ENCODE measurements at places on chromosomes 6 and 20.

DNA sequence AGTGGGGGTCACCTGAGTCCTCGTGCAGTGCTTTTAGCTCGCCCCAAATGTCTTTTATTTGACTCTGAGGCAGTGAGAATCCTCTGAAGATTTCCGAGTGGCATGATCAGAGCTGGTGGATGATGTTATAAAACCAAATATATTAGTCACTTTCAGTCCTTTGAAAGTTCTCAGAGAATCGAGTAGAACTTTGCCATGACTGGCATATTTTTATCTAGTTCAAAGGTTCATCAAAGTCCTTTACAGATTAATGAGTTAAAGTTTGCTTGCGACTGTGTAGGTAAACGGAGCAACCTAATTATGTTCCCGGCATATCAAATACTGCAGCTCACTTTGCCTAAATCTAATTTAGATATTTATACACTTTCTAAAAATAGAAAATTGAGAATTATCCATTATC is 498.5 kb upstream of the NOX3 start:
- no peak for ATAC-seq

GRCh38 chr6:83071023-83071422 is 3.6 kb downstream of the DOP1A start:
- ATAC-seq, result no peak

DNA sequence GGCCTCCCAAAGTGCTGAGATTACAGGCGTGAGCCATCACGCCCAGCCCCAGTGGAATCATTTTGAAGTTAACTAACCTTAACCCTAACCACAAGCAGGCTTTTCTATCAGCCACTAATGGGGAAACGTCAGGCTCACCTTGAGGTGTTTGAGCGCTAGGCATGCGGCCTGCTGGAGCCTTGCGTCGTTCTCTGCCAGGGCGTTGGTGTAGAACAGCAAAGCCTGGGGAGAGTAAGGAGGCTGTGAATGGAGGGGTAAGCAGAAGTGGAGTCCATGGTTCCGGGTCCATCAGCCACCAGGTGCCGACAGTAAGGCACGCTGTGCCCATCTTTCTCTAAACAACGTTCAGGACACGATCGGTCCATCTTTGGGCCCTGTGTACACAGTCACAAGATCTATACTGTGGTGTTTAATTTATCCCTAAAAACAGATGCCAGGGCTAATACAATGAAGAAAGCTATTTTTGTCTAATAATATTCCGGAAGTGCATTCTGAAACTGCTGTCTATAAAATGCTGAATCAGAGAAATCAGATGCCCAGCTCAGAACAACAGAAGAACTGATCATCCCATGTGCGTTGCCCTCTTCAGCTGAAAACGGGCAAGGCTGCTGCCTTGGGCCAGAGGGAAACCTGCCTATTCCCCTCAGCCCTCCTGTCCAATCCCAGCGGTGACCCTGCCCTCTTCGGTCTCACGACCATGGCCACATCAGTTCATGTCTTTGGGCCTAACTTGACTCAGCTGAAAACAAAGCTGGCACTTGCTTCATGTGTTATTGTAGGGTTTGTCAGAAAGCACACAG is 79.6 kb downstream of the PTPN1 start:
- no peak for ATAC-seq

- no peak for ATAC-seq
Measured at GRCh38 chr20:22232923-22233322, 351.4 kb downstream of the FOXA2 start.

DNA sequence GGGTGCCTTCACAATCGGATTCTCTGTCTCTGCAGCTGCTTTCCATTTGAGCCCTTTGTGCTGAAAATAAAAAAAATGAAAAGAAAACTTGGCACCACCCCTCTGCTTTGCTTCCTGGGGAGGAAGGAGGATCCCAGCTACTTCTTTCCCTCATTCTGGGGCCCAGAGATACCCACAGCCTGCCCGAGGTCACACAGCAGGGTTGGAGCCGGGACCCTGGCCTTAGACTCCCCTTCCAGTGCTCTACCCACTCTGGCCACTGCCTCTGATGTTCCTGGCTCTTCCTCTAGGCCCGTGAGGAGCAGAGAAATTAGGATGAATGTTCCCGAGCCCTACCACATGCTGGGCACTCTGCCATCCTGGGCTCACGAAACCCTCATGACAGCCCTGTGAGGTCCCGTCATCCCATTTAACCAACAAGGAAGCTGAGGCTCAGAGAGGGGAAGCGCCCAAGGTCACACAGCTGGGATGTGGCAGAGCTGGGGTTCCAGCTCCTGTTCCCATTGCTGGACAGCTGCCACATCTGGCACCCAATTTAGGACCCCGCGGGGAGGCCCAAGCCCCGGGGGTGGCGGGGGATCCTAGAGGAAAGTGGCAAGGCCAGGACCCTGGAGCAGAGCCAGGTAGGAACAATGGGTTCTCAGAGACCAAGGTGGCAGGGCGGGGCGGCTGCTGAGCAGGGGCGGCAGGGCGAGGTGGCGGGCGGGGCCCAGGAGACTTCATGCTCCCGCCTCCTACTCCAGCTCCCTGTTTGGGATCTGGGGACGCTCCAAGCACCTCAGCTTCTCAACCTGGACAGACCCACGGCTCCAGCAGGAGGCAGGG is 76.6 kb downstream of the CEBPB start:
- ATAC-seq, result no peak

- ATAC-seq, result no peak
Measured at GRCh38 chr20:34004790-34005457, 11.2 kb downstream of the RALY start.

- no peak for ATAC-seq
Measured at GRCh38 chr6:80623066-80623815, 516.8 kb downstream of the BCKDHB start.

GRCh38 chr6:116667623-116668022 is 943 bp downstream of the ZUP1 start:
- ATAC-seq, result no peak

GRCh38 chr6:87784051-87784450 is 82.0 kb upstream of the AKIRIN2 start:
- ATAC-seq, result no peak

GRCh38 chr6:16320533-16321340 is 82.3 kb downstream of the GMPR start:
- no peak for ATAC-seq

- ATAC-seq, result no peak
Measured at GRCh38 chr6:20086992-20087391, 125.3 kb downstream of the MBOAT1 start.

DNA sequence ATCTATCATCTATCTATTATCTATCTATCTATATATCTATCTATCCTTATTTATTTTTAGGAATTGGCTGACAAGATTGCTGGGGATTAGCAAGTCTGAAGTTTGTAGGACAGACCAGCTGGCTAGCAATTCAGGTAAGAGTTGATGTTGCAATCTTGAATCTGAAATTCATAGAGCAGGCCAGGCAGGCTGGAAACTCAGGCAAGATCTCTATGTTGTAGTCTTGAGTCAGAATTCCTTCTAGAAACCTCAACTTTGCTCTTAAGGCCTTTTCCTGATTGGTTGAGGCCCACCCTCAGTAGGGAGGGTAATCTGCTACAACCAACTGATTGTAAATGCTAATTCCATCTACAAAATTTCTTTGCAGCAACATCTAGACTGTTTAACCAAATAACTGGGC is 19.2 kb downstream of the MAPK13 start:
- no peak for ATAC-seq

- no peak for ATAC-seq
Measured at GRCh38 chr20:25076731-25077609, 5.0 kb downstream of the VSX1 start.

DNA sequence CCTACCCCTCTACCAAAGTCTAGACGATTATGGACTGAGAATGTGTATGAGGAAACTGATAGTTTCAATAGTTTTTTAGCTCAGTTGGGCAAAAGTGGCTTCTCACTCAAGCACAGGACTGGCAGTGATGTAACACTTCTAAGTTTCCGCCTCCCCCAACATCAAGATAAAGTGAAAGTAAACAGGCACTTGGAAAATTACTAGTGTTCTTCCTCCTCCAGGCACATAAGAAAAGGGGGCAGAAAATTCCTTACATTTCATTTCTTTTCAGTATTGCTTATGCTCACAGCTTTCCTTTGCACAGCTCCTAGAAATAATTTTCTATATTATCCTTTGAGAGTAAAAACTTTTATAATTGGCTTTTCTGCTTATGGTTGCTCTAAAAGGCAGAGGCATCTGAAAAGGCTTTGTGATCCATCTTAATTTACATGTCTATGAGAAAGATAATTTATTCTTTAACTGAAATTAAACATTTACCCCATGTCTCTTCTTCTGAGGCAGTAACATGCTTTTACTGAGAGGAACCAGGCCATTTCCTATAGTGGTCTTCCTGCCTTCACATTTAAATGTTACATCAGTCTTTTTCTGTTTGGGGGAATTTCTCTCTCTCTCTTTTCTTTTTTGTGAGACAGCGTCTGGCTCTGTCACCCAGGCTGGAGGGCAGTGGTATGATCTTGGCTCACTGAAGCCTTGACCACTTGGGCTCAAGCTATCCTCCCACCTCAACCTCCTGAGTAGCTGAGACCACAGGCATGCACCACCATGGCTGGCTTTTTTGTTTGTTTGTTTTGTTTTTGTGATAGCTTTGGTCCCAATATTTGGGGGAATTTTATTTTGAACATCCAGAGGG is 65.0 kb upstream of the EEF1A1 start:
- peak; percentile 74 for ATAC-seq

DNA sequence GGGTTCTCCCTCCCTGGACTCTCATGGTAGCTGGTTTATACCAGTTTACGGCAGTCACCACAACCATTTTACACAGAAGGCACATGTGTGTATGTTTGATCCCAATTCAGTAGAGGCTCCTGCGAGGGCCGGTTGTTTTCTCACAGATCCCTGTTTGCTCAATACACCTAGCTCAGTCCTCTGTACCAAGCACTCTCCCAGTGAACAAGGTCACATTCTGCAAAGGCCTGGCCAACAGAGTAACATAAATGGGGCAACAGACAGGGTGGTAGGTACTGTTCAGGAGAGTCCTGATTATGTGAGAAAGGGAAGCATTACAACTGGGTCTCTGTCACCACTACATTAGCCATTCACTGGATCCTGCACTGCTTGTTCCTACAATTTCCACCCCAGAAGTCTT is 84.4 kb downstream of the ELOVL5 start:
- no peak for ATAC-seq

GRCh38 chr20:36349384-36350170 is 43.4 kb downstream of the DLGAP4 start:
- no peak for ATAC-seq

DNA sequence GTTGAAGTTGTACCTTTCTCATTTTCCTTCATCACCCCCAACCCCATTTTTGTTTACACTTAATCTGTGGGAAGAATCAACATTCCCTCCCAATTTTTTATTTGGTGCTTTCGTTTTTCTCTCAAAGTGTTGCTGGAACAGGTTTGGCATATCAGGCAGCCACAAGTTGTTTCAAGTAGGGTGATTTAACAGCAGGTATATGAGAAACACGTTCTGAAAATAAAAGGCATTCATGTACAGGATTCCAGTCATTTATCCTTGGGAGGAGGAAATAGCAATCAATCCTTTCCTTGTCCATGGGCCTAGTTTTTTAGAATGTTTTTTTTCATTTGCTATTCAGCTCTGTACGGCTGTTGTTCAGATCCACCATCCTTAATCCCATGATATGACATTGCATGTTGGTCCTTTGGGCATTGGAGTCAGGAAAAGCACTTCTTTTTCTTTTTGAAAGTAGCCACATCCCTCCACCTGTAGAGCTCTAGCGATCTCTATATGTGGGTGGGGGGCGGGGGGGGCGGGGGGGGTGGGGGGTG is 120.2 kb downstream of the JARID2 start:
- no peak for ATAC-seq

DNA sequence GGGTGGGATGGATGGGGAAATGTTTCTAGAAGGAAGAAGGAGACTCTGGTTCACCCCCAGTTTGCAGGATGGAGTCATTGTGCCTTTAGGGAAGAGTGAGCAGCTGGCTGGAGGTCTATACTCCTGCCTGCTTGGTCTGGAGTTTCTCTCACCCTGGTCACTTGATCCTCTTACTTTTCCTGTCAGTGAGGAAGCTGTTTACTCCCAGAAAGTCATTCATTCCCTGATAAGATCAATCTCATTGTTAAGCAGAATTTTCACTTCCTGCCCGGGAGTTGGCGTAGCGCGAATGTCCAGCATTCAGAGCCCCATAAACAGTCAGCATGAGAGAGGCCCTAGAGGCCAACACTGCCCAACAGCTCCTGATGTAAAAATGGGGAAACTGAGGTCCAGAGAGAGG is 70.4 kb upstream of the SIRPA start:
- no peak for ATAC-seq

DNA sequence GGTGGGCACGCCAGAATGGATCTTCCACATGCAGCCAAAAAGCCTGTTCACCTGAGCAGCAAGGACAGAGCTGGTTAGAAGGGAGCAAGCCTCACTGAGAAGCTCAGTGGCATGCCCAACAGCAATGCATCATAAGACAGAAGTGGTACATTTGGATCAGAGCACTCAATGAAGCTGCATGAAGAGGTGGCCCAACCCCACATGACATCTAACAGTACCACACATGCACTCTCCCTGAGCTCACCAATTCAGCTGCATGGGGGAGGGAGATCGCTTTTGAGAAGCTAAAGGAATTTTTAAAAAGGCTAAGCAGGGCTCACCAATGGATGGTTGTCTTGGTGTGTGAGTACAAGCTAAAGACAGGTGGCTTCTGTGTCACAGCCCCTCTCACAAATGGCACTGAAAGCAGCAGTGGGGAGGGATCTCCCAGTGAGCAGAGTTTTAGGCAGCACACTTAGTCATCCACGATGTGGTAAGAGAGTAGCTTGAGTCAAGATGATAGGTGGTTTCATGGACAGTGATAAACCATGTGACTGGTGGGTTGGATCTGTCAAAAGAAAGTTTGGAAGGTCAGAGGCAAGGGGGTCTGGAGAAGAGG is 166.6 kb upstream of the TAB2 start:
- ATAC-seq, result peak; percentile 93

- no peak for ATAC-seq
Measured at GRCh38 chr20:38198238-38198861, 33.3 kb upstream of the TGM2 start.

DNA sequence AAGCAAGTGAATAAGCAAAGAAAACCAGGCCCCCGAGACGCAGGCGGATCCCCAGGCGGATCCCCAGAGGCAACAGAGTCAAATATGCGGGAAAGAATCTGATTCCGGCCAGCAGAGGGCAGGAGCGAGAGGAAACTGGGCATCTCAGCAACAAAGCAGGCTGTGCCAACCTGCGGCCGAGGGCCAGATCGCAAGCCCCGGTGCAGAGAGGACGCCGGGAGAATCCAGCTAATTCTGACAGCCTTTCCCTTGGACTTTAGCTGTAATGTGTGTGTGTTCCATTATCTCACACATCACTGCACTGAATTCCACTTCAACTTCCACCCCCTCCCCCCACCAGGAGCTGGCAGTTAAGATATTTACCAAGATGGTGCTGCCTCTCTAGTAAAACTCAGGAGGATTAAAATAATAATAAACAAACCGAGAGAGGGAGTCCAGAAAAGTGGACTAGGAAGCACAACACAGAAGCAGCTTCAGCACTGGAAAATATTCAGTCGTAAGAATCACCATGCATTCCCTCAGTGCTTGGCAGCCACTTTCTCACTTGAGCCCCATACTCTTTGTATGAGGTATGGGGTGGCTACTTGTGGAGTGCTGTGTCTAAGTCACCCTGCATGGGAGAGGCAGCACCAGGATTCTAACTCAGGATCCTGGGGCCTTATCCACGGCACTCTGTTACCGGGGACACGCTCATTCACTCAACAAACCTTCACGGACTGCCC is 66.2 kb upstream of the SNX9 start:
- peak; percentile 19 for ATAC-seq
